ENCODE measurements at places on chromosomes 11 and 22.

DNA sequence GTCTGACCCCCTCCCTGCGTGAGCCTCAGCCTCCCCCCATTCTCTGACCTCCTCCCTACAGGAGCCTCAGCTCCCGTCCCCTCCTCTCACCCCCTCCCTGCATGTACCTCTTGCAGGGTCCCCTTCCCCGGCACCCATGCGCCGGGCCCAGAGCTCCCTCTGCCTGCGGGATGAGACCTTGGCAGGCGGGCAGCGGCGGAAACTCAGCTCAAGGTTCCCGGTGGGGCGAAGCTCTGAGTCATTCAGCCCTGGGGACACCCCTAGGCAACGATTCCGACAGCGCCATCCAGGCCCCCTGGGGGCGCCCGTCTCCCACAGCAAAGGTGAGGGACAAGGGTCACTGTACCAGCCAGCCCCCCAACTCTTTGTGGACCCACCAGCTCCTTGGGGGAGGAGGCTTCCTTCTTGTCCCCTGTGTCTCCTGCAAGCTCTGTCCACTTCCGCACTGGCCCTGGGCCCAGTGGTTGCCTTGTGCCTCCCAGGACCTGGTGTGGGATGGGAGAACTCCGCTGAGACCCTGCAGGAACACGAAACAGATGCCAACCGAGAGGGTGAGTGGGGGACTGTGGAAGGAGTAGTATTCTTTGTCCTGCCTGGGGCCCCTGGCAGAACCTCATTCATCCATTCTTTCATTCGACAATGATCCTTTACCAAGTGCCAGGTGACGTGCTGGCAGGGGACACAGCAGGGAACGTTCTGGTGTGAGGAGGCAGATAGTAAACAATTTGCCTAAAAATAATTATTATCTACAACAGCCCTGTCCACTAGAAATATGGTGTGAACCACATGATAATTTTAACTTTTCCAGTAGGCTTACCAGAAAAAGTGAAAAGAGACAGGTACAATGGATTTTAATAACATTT, 3.7 kb upstream of the RPS6KA4 start:
- peak; percentile 93 for DNase-seq

DNA sequence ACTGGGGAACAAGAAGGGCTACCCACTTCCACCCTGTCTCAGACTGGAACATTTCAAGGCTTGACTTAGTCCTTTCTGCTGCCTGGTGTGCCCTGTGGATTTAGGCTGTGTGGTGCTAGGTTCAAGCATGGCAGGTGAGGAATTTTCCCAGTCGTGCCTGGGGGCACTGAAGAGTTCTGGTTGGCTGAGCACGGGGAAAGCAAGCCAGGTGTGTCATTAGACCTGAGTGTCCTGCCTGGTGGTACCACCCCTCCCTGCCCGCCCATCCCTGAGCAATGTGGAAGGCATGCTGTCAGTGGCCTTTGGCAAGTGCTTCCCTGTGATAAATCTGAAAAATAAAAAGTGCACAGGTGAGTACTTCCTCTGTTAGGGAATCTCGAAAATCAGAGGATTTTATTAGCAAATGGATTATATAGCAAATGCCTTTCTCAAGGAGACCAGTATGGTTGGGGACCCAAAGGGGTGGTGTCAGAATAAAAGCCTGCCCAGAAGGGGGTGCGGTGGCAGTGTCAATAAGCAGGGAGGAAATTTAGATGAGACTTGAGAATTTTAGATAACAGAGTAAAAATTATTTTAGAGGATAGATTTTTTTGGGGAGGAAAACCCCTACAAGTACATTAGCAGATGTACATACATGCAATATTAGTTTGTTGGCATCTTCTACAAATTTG, 22.8 kb downstream of the TEAD1 start:
- no peak for DNase-seq

GRCh38 chr11:76612226-76612625, 58.3 kb downstream of the LRRC32 start:
- DNase-seq, result no peak

DNA sequence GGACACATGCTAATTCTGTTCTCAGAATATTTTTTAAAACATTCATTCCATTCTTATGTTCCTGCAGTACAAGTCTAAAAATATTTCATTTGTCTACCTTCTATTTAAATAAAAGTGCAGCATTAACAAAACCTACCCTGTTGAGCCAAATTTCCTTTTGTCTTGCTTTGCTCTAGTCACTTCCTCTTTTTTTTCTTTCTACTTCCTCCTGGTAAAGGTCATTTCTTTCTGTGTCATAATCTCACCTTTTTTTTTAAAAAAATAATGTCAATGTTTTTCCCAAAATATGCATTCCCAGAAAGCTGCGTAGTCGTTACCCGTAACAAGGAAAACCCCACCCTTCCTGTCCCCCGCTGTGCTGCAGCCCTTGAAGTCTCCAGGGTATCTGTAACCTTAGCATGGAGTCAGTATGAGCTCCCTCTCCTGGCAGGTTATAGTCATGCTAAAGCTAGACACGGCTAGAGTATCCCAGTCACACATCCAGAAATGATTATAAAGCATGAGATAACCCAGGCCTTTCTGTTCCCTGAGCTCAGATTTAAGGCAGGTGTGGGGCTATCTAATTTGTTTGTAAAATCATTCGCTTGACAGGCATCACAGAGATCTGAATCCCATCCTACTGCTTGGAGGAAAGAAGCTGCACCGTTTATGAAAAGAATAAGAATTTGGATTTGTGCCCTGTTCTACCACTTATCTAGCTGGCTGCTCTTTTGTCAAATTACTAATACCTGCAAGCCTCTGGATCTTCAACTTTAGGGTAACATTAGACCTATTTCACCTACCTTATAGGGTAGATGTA, 51.1 kb upstream of the EED start:
- DNase-seq, result no peak

GRCh38 chr11:26712497-26712896, 9.4 kb downstream of the SLC5A12 start:
- no peak for DNase-seq

DNA sequence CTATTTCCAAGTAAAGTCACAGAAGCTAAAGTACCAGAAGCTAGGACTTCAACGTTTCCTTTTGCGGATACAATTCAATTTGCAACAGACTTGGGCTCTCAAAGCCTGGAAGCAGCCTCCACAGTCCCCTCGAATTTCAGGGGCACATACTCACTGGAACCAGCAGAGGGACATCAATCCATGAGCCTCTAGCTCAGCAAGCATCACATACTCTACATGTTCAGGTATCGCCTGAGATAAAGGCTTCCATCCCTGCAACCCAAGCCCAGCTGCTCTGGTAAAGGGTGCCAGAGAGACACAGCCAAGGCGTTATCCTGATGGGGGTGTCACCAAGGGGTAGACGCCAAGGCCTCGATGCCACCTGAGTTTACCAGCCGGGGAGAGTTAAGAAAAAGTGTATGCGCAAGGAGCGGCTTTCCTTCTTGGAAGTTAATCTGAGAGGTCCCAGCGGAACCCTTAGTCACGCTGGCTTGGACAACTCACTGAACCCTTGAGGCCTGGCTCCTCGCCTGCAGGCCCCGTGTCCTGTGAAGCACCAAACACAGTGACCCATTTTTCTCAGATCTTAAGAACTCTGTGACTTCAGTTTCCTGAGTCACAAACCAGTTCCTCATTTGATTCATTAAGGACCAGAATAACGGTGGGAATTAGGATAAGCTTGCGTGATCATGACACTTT, 13.0 kb downstream of the LTO1 start:
- DNase-seq, result peak; percentile 58

DNA sequence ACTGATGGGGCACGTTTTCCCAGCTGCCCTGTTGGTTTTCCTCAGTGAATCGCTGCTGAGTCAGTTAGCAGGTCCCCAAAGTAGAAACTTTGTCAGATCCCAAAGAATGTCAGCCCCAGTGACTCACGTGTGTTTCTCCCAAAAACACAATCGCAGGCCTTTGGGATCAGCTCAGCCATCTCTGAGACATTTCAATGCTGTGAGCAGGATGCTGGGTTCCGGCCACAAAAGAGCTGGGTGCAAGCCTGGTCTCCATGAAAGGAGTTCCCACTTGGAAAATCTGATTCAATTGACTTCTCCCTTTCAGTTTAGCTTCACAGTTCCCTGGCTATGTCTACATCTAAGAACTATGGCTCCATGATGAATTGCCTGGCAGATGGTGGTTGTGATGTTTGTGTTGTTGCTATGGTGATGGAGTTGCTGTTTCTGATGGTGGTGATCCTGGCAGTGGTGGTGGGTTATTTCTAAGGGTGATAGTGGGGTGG, 28.0 kb downstream of the MYEOV start:
- peak; percentile 47 for DNase-seq

GRCh38 chr11:117295438-117296137, 4.4 kb downstream of the BACE1-AS start:
- DNase-seq, result no peak

GRCh38 chr22:46774253-46774979, 12.0 kb downstream of the TBC1D22A start:
- DNase-seq, result peak; percentile 70

GRCh38 chr11:134063991-134064747, 4.7 kb upstream of the JAM3 start:
- no peak for DNase-seq

DNA sequence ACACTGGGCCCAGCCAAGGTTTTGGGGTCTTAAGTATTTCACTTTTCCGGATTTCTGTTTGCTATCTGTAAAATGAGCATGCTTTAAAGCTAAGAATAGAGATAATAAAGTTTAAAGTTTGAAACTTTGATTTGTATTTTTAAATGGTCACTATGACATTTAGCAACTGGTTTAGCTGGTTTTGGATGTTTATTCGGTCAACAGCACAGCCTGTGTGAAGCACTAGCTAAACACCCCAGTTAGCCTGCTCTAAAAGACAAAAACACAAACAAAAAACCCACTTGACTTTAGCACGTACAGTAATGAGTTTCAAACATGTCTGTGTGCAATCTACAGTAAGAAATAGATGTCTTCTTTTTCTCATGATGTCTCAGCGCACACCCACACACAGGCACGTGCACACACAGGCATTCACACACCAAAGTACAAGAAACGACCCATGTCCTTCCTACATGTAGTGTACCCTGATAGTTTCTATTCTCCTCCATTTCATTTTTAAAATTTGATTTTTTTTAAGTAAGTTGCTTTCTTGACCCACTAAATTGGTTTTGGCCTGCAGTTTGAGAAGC, 29.4 kb downstream of the SLC1A2 start:
- no peak for DNase-seq

DNA sequence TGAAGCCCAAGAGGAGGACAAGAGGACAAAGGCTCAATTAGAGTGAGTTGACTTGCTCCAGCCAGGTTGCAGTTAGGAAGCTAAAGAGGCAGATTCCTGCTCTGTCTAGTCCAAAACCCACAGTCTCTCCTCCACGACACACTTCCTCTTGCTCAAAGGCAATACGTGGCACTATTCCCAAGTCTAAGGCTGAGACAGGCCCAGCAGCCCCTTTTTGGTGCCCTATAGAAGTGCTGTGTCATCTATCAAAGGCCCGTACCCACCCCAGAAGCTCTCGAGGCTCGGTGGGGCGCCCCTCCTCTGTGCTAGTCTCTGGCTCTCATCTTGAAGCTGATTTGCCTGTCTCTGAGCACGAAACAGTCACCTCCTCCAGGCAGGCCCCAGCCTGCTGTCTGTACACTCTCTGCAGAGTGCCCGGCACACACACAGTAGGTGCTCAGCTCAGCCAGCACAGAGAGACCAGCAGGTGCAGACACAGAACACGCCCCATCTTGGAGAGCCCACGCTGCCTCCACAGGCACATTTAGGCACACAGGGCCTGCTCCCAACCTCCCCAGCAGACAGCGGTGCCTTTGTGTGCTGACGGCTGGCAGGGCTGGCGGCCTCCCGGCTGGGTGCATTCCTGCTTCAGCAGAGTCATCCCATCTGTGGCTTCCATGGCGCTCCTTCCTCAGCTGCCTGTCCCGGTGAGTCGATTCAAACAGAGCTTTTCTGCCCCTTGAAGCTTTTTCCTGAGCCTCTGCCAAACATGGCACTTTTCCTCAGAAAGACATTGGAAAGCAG, 52.8 kb downstream of the MYH9 start:
- no peak for DNase-seq
